ENCODE measurements at places on chromosomes 3 and 15.

DNA sequence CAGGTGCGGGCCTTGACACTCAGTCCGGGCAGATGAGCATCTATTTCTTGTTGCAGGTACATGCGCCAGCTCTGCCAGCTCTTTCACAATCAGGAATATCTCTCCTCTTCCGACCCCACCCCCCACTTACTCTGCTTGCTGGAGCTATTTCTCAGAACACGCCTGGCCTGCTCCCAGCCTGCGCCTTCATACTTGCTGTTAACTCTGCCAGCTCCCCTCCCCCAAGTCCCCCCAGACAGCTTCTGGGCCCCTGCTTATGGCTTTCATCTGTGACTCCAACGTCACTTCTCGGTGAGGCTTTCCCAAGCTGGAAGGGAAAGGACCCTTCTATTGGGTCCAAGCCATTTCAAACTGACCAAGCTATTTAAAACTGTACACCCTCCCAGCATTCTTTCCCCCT is 15.2 kb downstream of the MAGEF1 start:
- DNase-seq = no peak

GRCh38 chr3:12405432-12406272 is 78.6 kb upstream of the TSEN2 start:
- DNase-seq = no peak

DNA sequence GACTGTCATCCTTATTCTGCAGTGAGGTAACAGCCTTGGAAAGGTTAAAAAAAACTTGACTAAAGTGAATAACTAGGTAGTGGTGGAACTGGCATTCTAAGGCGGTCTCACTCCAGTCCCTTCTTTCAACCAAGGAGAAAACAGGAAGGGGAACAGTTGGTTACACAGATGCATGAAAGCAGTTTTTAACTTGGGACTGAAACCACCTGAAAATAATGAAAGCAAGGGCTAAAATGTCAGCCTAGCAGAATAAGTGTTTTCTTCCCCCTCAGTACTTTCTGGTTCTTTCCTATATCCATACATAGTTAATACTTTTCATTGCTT is 748 bp upstream of the AVEN start:
- no peak for DNase-seq

GRCh38 chr15:49383266-49383665 is 39.8 kb upstream of the FGF7 start:
- DNase-seq = no peak

- DNase-seq = no peak
Measured at GRCh38 chr3:63886858-63887257, 23.2 kb downstream of the ATXN7 start.

DNA sequence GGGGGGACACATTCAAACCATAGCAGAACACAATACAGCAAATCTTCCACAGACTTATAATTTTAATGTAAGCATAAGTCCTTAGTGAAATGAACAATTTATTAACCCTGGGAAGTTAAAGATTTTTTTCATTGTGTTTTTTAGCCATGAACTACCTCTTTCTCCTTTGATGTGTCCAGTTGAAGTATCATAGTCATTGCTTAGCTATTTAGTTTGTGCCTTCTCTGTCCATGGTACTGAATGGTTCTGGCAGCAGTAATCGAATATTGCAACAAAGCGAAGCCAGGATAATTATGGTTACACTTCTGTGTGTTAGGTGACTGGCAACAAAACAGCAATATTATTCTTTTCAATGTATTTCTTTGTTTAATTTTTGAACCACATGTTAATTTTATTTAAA is 403.0 kb upstream of the ONECUT1 start:
- no peak for DNase-seq

DNA sequence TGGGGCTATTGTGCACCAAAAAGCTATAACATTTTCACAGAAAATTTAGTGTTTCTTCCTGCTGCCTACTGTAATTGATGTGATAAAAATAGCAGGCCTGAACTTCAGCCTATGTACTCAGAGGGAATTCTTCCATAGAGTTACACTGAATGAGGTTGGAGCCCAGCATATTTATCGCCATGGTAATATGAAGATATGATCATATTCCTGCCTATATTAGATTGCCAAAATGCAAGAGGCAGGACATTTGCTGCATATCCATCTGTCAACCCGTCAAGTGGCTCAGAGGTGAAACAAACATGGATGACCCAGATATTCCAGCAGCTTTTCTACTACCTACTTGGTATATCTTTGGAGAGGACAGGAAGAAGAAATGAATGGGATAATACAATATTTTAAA is 1150.6 kb downstream of the TBL1XR1 start:
- DNase-seq = no peak

DNA sequence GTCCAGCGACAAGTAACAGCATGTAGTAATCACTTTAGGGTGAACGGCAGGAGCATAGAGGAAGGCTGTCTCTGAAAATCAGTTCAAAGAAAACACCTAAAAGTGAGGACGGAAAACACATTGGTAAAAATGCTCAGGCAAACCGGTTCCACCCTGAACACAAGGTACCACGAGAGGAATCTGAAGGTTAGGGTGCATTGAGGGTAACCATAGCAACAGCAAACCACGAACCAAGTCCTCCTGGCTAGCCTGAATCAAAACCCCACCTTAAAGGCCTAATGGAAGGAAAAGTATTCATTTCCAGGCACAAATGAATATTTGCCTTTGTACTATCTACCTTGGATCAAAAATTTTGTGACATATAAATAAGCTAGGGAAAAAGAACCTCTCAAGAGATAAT is 315.0 kb downstream of the OCA2 start:
- DNase-seq = no peak
